Motor neuron (in vitro differentiated cells): ENCODE measurements at places on chromosomes 1 and 21.

- ATAC-seq = no peak
Measured at GRCh38 chr1:105556266-105556665, 1500.2 kb upstream of the PRMT6 start.

GRCh38 chr1:9569267-9569666, 19.4 kb upstream of the TMEM201 start:
- ATAC-seq = peak; percentile 34

DNA sequence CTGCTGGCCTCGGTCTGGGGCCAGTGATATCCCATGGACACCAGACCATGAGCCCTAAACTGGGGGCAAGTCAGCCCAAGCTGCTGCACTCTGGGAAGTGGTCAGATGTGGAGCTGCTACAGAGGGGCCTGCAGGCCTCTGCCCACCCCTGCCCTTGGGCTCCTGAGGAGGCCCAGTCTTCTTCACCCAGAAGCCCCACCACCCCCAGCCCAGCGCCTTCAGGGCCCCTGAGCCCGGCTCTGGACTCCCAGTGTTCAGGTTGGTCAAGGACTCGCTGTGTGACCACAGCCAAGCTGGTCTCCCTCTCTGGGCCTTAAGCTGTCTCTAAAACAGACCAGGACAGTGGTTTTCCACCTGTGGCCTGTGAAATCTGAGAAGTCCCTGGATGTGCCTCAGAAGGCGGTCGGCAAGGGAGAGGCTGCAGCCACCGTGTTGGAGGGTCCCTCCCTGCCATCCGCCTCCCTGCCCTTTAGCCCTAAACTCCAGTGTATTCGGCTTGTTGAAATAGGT, 79.7 kb upstream of the TMEM51 start:
- ATAC-seq = no peak

DNA sequence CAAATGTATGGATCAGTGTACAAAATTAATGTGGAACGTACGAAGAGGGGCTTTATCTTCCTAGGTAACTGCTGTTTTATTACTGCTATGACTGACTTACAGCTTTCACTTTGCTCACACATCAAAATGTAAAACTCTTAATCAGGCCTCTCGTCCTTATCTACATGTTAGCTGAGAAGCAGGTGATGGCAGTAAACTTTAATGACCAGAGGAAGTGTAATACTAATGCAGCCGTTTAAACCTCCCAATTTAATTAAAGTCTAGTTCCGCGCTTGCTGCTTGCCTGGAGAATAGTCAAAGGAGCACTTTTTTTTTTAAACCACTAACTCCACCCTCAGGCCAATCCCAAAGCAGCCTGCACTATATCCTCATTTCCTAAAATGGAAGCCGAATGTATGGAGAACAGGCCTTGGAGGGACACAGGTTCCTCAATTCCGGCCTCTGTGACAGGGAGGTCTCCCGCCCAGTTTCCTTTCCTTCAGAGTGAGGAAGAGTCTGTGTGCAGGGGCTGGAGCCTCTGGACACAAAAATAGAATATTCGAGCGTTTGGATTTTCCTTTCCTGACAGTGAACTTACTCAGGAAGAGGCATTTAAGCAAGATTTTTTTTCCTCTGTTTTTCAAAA, 36.7 kb upstream of the RASAL2 start:
- ATAC-seq = no peak

DNA sequence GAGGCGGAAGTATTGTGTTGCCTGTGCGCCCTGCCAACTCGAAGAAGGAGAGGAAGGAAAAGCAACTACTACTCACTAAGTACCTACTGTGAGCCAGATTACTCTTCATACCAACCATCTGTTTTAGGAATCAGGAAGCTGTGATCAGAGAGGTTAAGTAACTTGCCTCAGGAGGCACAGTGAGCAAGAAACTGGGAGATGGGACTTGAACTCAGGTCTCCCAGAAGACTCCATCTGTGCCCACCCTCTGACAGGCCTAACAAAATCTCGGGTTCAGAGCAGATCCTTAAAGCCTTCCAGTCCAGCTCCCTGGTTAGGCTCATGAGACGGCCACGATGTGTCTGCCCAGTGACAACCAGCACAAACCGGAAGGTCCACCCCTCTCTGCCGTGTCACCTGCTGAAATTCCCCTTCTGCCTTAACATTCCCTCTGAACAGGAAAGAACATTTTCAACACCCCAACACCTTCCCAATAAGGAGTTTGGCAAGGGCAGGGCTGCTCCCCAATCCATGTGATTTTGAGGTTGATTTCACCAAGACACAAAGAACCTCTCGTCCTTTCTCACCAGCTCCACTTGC, 230.1 kb downstream of the TOMM20 start:
- ATAC-seq = no peak

DNA sequence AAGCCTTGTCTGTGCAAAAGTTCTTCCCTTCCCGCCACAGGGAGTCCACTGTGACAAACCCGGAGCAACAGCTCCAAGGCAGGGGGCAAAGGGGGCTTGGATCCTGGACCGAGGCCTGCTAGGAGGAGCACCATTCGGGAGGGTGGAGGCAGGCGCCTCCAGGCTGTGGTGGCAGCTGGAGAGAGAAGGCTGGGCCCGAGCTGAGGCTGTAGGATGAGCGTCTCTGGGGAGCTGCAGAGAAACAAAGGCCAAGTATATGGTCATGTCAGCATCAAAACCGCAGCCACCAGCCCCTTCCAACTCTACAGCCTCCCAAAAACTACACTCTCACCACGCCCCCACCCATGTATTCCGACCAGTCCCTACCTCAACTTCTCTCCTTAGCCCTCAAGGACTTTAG, 579 bp downstream of the SH3BP5L start:
- no peak for ATAC-seq

GRCh38 chr1:116062201-116062600, 49.0 kb upstream of the MAB21L3 start:
- ATAC-seq = no peak

DNA sequence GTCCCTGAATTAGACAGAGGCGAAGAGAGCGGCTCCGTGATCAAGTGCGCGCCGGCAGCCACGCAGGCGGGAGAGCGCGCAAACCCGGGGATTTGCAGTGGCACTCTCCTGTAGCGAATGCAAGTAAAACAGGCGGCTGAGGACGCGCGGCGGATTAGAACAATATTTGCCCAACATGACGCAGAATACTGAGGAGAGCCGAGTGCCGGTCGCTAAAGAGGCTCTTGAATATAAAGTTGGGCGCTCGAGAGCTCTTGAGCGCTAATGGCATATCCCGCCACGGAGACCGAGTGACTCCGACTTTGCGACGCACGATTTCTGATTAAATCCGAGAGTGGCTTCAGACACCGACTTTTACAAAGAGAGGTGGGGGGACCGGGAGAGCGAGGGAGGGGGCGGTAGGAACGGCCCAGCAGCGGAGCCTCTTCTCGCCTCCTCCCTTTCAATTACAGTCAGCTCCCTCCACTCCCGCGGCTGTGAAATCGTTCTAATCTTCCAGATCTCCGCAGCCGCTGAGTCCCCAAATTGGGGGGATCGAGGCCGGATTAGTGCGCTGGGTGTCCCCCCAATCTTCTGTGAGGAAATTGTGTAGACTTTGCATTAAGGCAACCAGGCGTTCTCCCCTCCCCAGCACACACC, 2.3 kb downstream of the PAX7 start:
- no peak for ATAC-seq

- ATAC-seq = no peak
Measured at GRCh38 chr1:109184687-109185086, 29.0 kb upstream of the SARS1 start.

DNA sequence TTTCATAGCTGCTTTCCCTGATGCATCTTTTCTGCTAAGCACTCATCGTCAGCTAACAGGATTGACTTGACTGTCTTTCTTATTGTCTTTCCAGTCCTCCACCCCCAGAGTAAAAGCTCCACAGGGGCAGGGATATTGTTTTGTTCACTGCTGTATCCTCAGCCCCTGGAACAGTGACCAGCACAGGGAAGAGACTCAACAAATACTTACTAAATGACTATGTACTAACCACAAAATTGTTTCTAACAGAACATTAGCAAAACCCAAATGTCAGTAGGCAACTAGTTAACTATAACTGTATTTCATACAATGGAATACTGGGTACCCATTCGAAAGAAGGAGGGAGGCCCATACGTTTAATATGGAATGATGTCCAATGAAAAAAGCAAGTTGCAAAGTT, 53.0 kb downstream of the BCAR3 start:
- no peak for ATAC-seq

GRCh38 chr1:218611916-218612585, 266.9 kb downstream of the TGFB2 start:
- ATAC-seq = no peak

- ATAC-seq = no peak
Measured at GRCh38 chr1:199706826-199707606, 320.5 kb upstream of the NR5A2 start.

- ATAC-seq = no peak
Measured at GRCh38 chr1:22259551-22260282, 116.8 kb upstream of the WNT4 start.

- peak; percentile 64 for ATAC-seq
Measured at GRCh38 chr1:101506541-101507164, 269.8 kb downstream of the S1PR1 start.

DNA sequence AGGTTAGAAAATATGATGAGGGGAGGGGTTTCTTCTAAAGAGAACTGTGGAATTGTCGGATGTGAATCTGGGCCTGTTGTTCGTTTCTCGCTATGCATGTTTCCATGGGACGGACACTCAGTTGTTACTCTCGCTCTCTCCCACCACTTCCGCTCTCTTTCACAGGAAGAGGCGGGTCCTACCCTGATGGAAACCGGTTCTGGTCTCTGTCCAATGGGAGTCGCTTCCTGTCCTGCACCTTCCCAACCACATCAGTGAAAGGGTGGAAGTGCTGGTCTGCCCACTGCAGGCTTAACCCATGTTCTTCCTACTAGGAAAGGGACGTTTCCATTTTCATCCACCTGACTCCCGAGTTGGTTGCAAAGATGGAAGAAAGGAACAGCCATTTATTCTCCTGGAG, 119.4 kb downstream of the KCNJ15 start:
- ATAC-seq = no peak

DNA sequence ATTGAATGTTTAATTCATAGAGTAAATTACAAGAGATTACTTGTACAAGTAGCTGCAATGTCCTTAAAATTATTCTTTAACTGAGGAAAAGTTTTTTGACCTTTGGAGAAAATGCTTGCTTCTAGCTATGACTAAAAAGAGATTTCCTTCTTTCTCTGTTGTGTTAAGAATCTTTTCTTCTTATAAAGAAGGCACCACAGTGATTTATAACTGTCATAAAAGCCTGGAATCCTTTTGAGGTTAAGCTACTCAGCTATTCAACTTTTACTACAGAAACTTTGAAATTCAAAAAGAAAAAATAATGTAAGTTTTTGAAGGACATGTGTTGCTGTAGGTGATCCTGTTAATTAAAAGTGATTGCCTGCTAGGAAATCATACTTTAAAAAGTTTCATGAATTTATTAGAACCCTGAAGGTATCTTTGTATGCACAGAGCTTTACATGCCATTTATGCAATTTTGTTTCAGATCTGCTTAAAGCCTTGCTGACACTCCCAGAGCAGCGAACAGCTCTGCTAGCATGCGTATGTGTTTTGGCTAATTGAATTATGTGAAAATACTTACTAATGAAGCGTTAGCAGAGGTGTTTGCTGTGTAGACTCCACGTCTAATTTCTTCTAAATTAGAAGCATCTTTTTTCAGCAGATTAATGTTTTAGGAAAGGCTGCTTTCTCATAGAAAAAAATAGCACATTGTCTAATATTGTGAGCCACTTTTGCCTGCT, 94.7 kb upstream of the SMYD2 start:
- ATAC-seq = no peak

DNA sequence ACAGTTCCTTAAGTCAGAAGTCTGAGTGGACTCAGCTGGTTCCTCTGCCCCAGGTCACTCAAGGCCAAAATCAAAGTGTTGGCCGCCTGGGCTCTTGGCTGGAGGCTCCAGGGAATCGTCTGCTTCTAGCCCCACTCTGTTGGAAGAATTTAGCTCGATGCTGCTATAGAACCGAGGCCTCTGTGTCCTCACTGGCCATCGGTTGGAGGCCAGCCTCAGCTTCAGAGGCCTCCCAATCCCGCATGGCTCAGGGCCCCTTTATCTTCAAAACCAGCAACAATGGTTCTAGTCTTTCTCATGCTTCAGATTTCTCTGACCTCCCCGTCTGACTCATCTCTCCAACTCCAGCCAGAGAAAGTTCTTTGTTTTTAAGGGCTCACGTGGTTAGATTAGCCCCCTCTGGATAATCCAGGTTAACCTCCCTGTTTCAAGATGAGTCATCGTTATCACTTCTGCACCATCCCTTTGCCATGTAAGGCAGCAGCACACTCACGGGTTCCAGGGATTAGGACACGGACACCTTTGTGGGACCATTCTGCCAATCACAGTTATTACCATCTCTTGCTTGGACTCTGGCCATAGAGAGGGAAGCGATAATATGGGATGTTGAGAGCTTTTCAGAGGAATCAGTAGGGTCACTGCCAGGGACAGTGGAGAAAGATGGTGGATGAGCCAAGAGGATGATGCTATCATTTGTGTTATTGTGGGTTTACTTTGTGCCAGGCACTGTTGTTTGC, 13.6 kb downstream of the FHAD1 start:
- no peak for ATAC-seq

- no peak for ATAC-seq
Measured at GRCh38 chr1:34603594-34603993, 151.3 kb upstream of the GJB5 start.

- no peak for ATAC-seq
Measured at GRCh38 chr21:34830386-34831170, 161.8 kb downstream of the CLIC6 start.

- no peak for ATAC-seq
Measured at GRCh38 chr21:16829532-16829931, 683.3 kb upstream of the CXADR start.

DNA sequence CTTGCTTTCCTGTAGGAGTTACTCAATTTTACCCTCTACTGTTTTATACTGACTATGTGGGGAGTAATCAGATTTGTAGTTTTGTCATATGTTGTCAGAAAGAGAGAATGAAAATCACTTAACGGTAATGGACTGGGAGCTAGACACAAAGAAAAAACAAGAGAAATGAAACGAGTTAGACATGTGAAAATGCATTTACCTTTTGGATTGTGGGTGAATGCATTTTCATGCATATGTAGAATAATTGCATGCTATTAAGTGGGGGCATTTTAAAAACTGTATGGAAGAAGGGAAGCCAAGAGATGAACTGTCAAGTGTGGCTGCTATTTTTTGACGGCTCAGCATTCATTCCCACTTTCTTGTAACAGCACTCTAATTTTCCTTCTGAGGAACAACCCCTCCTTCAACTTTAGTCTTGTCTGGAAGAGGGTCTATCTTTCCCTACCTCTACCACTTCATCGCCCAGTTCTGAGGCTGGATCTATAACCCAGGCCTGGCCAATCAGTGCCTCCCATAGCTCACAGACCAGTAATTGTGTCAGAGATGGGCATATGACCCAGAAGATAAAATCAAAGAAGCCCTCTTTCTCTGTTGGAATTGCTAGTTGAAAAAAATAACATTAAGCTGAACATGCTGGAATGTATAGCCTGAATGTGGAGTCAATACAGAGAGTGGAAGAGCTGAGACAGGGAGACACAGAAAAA, 5.2 kb upstream of the ZNF697 start:
- no peak for ATAC-seq

DNA sequence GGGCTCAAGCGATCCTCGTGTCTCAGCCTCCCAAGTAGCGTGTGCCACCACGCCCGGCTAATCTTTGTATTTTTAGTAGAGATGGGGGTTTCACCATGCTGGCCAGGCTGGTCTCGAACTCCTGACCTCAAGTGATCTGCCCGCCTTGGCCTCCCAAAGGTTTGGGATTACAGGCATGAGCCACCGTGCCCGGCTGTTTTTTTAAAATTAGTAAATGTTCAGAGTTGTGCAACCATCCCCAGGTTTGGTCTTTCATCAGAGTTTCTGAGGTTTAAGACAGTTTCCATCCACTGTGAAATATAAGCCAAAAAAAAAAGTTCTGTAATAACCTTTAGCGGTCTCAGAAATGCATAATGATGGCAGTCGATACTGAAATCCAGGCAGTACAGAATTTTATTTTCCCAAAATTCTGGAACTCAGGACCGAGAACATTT, 550 bp upstream of the SYT11 start:
- no peak for ATAC-seq
